Tibial nerve (tissue), 4 donors: ENCODE measurements at places on chromosomes 4 and X. TPM values are rescaled to one million over a fixed set of nuclear protein-coding genes. Genes with fewer than 3 reads are reported as not detected.

- no peak overlapping the region for H3K27ac ChIP-seq
- no peak for DNase-seq
- no peaks in the 10 kb centered on the region for H3K4me1 ChIP-seq
- H3K36me3 ChIP-seq, result no peaks in the 10 kb centered on the region
These were observed 46.8 kb upstream of the SLC10A4 start for GRCh38 chr4:48436318-48436717.

GRCh38 chr4:1237981-1238675 is 10.8 kb downstream of the CTBP1 start:
- H3K27ac ChIP-seq, result no peak overlapping the region
- DNase-seq, result peak; percentile 12
- H3K4me1 ChIP-seq, result peaks cover 69% of the 10 kb centered on the region
- H3K36me3 ChIP-seq, result no peaks in the 10 kb centered on the region

- H3K27me3 ChIP-seq, result no peaks in the 10 kb centered on the region
- DNase-seq, result no peak
- no peaks in the 10 kb centered on the region for H3K36me3 ChIP-seq
These were observed 140.5 kb upstream of the ZIC3 start for GRCh38 chrX:137425273-137425902.

FAAH2 gene
- 0.90 TPM for total RNA-seq

- no peaks in the 10 kb centered on the region for H3K27me3 ChIP-seq
- H3K36me3 ChIP-seq, result no peaks in the 10 kb centered on the region
- no peak for DNase-seq
- no peaks in the 10 kb centered on the region for H3K4me1 ChIP-seq
- H3K4me3 ChIP-seq, result no peak overlapping the region
These were observed 667.5 kb upstream of the MAGEB2 start for GRCh38 chrX:29547877-29548276.

TEX13D gene
- total RNA-seq, result not detected

DNA sequence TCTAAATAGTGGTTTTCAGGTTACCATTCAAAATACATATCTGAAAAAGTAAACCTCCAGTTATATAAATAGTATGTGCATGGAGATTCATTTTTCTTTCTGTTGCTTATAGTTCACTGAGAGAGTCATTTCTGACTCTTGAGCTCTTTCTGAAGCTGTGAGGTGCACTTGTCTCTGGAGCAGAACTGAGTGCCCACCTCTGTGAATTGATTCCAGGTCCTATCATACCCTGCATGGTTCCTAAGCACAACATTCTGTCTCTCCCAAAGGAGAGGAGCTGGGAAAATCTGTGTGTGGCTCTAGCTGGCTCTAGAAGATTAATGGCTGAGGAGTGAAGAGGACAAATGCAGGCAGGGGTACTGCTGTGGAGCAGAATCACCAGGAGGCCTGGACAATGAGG is 161.6 kb upstream of the HCCS start:
- H3K4me3 ChIP-seq, result no peak overlapping the region
- H3K27ac ChIP-seq, result no peak overlapping the region
- H3K4me1 ChIP-seq, result no peaks in the 10 kb centered on the region
- H3K36me3 ChIP-seq, result no peaks in the 10 kb centered on the region

DNA sequence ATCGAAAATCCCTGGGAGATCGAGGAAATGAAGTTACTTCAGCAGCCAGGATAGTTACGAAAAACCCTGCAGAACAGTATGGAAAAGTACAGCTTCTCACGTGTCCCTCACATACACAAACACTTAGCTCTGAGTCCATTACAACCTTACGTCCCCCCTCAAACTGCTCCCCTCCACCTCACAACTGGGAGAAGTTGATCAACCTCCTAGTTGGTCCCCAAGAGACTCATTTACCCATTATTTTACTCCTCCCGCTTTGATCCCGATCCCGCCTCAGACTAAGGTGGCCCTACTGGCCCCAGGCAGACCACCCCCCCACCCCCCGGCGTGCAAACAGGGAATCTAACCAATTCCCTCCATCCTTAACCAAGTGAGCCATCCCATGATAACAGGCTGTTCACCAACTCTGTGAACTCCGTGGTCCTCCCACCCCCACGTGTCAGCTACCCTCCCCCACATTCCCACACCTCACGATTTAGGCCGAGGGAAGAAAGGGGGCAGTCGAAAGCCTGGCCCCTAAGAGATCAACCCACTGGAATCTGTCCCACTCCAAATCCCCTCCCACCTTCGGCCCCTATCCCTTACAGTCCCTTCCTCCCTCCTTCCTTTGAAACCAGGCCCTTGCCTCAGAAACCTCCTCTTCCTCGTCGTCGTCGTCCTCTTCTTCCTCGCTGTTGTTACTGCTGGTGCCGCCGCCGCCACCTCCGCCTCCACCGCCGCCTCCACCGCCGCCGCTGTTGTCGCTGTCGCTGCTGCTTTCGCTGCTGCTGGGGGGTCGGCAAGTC is 755 bp downstream of the ANKRD17 start:
- H3K4me3 ChIP-seq, result peak overlapping the region; percentile 76
- peaks cover 28% of the 10 kb centered on the region for H3K4me1 ChIP-seq
- H3K27me3 ChIP-seq, result no peaks in the 10 kb centered on the region
- DNase-seq, result peak; percentile 6
- peak overlapping the region; percentile 99 for H3K27ac ChIP-seq
- no peaks in the 10 kb centered on the region for H3K36me3 ChIP-seq

- DNase-seq, result no peak
- H3K4me3 ChIP-seq, result no peak overlapping the region
- no peak overlapping the region for H3K27ac ChIP-seq
- no peaks in the 10 kb centered on the region for H3K36me3 ChIP-seq
- H3K27me3 ChIP-seq, result no peaks in the 10 kb centered on the region
These were observed 28.8 kb upstream of the FGF13 start for GRCh38 chrX:138740341-138740740.

GRCh38 chrX:66632473-66632872 is 6.4 kb downstream of the EDA2R start:
- no peak overlapping the region for H3K27ac ChIP-seq
- no peak overlapping the region for H3K4me3 ChIP-seq
- no peaks in the 10 kb centered on the region for H3K36me3 ChIP-seq
- no peaks in the 10 kb centered on the region for H3K27me3 ChIP-seq

DNA sequence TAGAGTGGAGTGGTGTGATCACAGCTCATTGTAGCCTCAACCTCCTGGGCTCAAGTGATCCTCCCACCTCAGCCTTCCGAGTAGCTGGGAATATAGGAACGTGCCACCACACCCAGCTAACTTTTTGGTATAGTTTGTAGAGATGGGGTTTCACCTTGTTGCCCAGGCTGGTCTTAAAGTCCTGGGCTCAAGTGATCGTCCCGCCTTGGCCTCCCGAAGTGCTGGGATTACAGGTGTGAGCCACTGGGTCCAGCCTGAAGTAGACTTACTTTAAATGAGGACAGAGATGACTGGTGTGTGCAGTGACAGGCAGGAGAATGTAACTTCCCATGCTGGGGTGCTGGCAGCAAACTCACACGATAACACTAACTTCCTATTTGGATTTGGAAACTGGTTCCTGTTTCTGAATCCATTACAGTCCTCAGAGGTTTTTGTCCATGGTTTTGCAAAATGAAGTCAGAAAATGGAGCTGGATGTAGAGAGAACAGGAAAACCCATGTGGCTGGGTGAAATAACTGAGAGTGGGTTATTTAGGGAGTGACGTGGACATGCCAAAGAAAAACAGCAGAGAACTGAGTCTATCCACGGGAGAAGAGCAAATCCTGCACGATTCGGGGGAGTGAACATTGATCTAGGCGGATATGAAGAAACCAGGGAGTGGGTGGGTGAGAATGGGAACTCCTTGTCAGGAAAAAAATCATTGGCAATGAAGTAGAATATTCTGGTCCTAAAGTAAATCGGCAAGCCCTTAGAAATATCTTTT is 95.6 kb downstream of the GATB start:
- no peak for DNase-seq
- H3K27me3 ChIP-seq, result no peaks in the 10 kb centered on the region
- no peak overlapping the region for H3K4me3 ChIP-seq
- peaks cover 6% of the 10 kb centered on the region for H3K4me1 ChIP-seq

IL2RG gene
- 4.6 TPM for total RNA-seq

- H3K36me3 ChIP-seq, result no peaks in the 10 kb centered on the region
- peak overlapping the region; percentile 10 for H3K4me3 ChIP-seq
- H3K27me3 ChIP-seq, result no peaks in the 10 kb centered on the region
- no peaks in the 10 kb centered on the region for H3K4me1 ChIP-seq
These were observed 136.2 kb downstream of the CFAP299 start for GRCh38 chr4:80471756-80472155.

DNA sequence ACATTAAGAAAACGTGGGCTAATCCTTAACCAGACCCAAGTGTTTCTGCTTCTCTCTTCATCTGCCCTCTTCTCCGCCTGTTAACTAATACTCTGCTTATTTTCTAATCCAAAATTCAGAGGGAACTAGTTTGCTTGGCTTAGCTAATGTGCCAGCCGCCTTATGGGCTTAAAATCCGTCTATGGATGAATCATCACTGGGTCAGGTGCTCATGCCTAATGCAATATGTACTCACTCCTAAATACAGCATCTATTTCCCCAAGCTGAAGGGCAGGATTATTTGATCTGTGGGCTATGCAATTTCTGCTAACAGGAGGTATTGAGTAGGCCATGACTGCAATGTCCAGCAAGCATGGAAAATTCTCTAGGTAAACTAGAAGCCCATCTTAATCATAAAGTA is 12.4 kb downstream of the DYNLT3 start:
- DNase-seq, result no peak
- H3K36me3 ChIP-seq, result no peaks in the 10 kb centered on the region
- H3K4me1 ChIP-seq, result no peaks in the 10 kb centered on the region
- no peak overlapping the region for H3K27ac ChIP-seq
- no peak overlapping the region for H3K4me3 ChIP-seq

HMX1 gene
- total RNA-seq, result not detected

NAT8L gene
- 5.2 TPM for total RNA-seq

DNA sequence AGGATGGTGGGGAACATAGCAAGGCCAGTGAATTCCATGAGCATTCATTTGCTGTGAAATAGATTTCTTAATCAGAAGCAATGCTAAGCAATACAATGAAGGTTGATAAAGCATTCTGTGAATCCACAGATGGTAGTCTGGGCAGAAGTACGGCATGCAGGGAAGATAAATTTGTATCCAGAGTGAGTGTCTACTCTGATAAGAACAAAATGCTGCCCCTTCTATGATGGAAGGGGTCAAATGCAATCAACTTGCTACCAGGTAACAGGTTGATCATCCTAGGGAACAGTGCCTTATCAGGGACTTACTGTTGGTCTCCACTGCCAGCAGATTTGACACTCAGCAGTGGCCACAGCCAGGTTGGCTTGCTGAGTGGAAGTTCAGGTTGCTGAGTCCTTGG is 189.4 kb downstream of the MAB21L2 start:
- H3K36me3 ChIP-seq, result no peaks in the 10 kb centered on the region
- H3K4me1 ChIP-seq, result no peaks in the 10 kb centered on the region
- no peak for DNase-seq
- H3K27me3 ChIP-seq, result no peaks in the 10 kb centered on the region

DNA sequence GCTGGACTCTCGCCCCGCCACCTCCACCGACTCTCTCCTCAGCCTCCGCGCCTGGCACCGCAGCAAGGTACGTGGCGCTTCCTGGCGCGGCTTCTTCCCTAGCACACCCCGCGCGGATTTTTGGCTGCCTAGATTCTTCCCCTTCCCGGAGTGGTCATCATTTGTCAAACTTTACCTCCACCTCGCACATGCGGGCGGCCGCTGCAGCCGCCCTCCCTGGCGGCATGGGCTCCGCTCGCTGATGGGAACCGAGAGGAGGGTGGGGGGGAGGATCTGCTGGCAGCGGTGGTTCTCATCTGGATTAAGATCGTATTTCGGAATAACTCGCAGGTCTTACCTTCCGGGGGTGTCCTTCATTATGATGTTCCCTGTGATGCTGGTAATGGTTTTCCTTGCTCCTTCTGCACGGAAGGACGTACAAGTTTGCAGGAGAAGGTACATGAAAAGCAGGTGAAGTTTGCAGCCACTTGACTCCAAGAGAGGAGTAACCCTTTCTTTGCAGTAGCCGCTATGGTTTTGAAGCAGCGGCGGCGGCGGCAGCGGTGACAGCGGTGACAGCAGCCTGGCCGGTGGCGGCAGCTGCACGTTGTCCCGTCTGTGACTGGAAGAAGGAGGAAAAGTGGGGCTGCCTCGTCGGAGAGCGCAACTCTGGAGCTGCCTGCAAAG is 2183.9 kb upstream of the TENM3 start:
- H3K4me3 ChIP-seq, result peak overlapping the region; percentile 65
- no peak for DNase-seq
- H3K27me3 ChIP-seq, result peaks cover 36% of the 10 kb centered on the region
- no peak overlapping the region for H3K27ac ChIP-seq

NDNF gene
- total RNA-seq, result 10.6 TPM

DNA sequence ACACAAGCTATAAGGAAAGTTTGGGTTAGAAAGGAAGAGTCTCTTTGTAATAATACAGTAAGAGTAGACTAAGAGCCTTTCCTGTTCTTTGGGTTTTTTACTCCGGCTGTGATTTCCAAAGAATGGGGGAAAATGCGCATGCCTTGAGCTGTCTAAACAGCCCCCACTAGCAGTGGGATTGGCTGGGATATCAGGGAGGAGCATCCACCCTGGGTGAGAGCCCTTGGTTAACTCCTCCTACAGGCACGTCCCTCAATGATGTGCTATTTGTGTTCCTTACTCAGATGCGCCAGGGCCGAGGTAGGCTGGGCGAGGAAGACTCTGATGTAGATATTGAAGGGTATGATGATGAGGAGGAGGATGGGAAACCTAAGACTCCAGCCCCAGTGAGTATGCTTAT is 74.0 kb upstream of the OGT start:
- H3K4me3 ChIP-seq, result no peak overlapping the region
- H3K4me1 ChIP-seq, result no peaks in the 10 kb centered on the region
- no peaks in the 10 kb centered on the region for H3K27me3 ChIP-seq
- H3K27ac ChIP-seq, result no peak overlapping the region
- peaks cover 6% of the 10 kb centered on the region for H3K36me3 ChIP-seq

- no peak for DNase-seq
- H3K36me3 ChIP-seq, result no peaks in the 10 kb centered on the region
- no peak overlapping the region for H3K27ac ChIP-seq
- H3K4me3 ChIP-seq, result no peak overlapping the region
- H3K4me1 ChIP-seq, result no peaks in the 10 kb centered on the region
These were observed 102.1 kb upstream of the KLF8 start for GRCh38 chrX:56130031-56130430.

RIPPLY1 gene
- not detected for total RNA-seq

- H3K27ac ChIP-seq, result no peak overlapping the region
- no peaks in the 10 kb centered on the region for H3K4me1 ChIP-seq
- H3K36me3 ChIP-seq, result no peaks in the 10 kb centered on the region
These were observed 28.0 kb downstream of the PDHA2 start for GRCh38 chr4:95867919-95868318.

- H3K4me3 ChIP-seq, result no peak overlapping the region
- no peak for DNase-seq
- no peaks in the 10 kb centered on the region for H3K27me3 ChIP-seq
- H3K4me1 ChIP-seq, result no peaks in the 10 kb centered on the region
- no peaks in the 10 kb centered on the region for H3K36me3 ChIP-seq
These were observed 31.3 kb downstream of the DRD5 start for GRCh38 chr4:9812501-9813340.

ENAM gene
- total RNA-seq, result not detected

PAGE2B gene
- total RNA-seq, result not detected

ETDB gene
- total RNA-seq, result not detected

TMPRSS11B gene
- total RNA-seq, result not detected

DNA sequence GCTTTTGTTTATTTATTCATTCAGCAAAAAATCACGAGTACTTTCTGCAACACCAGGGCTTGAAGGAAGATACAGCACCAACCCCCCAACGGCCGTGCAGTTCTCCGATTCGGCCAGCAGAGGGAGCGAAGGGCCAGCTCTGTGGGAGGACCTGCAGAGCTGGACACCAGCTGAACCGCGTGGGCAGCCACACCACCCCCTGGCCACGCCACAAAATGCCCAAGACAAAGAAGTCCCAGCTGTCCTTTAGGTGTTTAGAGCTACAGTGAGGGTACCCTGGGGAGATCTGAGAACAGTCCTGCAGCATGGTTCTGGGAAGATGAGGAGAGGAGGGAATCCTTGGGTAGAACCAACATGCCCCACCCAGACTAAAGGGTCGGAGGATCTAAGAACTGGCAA is 83.1 kb downstream of the RELL1 start:
- no peaks in the 10 kb centered on the region for H3K4me1 ChIP-seq
- no peaks in the 10 kb centered on the region for H3K36me3 ChIP-seq
